OCI-LY7 (cell line): ENCODE measurements at places on chromosomes 3 and 15. TPM values are rescaled to one million over a fixed set of nuclear protein-coding genes. Genes with fewer than 3 reads are reported as not detected.

- DNase-seq = no peak
Measured at GRCh38 chr15:44414001-44414400, 13.4 kb upstream of the CTDSPL2 start.

DNA sequence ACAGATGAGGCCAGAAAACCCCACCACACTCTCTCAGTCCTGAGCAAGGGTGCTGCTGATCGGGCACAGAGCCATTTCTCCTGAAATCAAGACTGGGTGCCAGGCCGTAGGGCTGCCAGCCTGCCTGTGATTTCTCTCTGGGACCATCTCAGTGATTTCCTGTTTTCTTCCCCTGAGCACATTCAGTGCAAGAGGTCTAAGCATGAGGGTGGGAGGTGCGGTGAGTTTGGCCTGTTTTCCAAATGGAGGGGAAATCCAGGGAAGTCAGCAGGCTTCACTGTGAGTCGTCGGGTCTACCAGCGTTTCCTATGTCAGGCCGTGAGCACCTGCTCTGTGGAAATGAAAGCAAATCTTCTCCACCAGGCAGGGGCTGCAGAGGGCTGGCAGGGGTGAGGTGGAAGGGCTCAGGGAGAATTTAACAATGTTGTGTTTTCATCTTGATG, 82.3 kb downstream of the ST6GAL1 start:
- DNase-seq = peak; percentile 72

- no peak for DNase-seq
Measured at GRCh38 chr15:66827039-66827697, 125.1 kb downstream of the SMAD6 start.

DNA sequence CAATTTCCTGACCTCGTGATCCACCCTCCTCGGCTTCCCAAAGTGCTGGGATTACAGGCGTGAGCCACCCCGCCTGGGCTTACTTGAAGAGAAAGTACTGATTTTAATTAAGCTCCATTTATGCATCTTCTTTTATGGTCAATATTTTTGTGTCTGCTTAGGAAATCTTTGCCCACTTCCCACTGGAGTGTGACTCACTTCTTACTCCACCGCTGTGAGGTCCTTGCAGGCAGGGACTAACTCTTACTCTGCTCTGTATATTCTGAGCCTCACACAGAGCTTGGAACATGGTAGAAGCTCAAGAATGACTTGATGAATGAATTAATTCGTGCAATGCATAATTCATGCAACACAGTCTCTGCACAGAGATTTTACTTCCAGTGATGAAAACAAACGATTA, 2.9 kb upstream of the TM4SF19 start:
- no peak for DNase-seq

DNA sequence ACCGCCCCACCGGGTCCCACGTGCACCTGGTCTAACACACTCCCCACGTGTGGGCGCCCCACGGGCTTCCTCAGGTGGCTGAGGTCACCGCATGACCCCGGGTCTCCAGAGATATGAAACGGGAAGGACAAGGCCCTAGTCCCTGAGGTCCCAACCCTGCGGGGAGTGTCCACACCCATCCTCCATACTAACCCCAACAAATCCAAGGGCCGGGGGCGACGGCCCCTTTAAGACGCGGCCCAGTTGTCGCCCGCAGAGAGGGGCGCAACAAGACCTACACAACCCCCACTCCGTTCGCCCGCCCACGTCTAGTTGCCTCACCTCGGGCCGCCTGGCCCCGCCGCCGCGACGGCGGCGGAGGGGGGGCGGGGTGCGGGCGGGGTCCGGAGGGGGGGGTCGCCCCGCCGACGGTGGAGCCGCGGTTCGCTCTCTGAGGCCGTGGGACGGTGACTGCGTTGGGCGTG, 396 bp downstream of the INO80 start:
- DNase-seq = peak; percentile 83

GRCh38 chr3:195224156-195224979, 46.6 kb downstream of the XXYLT1 start:
- DNase-seq = no peak

GRCh38 chr3:48596676-48597407, 1.7 kb upstream of the COL7A1 start:
- DNase-seq = no peak

DNA sequence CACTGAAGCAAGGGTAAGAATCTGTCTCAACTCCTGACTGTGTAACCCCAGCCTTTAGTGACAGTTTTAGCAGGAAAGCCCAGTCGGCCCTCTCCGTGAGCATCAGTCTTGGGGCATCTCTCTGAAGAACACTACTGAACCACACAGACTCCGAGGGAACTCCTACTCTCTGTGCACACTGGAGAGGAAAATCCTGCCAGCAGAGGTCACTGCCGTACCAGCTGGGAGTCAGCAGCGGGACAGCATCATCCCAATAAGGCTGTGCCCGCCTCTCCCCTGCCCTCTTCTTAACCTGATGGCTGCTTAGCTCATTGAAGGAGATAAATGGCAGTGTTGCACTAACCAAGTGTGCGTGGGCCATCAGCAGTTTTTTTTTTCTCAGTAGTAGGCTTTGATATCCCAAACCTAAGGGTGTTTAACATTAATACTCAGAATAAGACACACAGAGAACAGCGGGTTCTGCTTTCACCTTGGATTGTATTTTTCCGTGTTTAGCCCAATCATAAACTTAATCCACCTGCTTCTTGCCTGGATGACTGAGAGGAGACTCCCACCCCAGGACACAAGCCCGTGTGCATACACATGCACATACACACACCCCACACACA, 26.6 kb upstream of the RASA2 start:
- peak; percentile 77 for DNase-seq

DNA sequence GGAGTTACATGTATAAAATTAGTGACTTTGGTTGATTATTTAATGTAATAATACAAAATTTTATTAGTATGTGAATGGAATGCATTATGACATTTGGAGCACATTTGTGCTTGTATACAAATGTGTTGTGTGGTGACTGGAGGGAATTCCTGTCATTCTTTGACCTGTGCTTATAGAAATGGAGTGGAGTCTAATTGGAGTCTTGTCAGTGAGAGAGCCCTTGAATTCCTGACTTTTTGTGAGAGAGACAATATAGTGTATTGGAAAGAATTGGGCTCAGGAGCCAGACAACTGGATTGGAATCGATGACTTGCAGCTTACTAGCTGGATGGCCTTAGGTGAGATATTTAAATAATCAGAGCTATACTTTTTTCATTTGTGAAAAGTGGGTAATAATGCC, 9.4 kb downstream of the TCF12 start:
- DNase-seq = no peak

DNA sequence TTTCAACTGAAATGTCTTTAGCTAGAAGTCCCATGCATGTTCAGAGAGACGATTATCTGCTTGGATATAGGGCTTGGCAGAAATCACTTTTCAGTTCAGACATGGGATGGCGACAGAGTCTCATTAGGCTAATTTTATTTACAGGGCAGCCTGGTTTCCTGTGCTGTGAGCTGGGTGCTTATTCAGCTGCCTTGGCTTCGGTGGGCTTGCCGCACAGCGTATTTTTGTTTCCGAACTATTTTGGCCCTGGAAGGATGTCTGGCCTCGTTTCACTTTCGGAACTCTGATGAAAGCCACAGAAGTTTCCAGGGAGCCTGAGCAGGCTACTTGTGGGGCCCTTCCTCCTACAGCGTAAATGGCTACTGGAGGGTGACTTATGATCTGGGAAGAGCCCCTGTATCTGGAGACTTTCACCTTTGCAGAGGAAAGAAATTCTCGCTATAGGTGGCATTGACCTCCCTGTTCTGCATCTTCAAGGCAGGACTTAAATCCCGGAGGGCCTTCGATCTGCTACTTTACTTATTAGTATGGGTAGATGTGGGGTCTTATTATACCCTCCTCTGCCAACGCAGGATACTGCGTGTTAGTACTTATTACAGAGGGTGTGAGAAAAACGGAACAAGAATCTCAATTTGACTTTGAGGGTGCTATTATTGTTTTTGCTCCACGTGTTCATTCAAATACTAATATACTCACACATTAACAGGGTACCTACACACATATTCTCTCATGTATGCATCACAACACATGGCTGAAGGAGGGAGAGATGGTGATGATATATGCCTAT, 364.0 kb upstream of the RBMS3 start:
- DNase-seq = peak; percentile 2

DNA sequence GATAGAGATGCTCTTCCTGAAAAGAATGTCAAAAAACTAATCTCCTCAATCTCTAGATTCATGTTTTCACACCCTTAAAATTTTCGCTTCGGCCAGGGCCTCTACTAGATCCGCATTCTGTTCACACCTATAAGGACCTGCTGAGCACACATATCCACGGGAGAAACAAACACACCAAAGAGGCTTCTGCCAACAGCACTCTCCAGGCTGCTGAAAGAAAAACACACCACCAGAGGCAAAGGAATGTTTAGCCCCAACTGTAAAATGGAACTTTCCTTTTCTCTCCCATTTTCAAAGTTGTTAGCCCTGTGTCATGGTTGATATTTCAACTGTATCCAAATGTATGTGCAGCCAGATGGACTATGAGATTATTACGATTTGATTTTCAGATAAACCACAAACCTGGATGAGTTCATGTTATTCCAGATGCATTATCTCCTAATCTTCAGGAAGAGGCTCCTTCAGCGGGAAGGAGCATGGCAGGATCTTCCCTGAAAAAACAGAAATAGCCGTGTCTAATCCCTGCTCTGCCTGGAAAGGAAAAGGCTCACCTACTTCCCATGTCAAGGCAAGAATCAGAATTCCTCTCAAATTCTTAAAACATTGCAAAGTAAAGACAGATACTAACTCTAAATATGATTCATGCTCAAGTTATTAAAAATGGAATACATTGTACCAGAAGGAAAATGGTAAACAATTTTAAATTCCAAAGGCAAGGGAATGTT, 442.7 kb upstream of the NR2F2 start:
- DNase-seq = no peak

DNA sequence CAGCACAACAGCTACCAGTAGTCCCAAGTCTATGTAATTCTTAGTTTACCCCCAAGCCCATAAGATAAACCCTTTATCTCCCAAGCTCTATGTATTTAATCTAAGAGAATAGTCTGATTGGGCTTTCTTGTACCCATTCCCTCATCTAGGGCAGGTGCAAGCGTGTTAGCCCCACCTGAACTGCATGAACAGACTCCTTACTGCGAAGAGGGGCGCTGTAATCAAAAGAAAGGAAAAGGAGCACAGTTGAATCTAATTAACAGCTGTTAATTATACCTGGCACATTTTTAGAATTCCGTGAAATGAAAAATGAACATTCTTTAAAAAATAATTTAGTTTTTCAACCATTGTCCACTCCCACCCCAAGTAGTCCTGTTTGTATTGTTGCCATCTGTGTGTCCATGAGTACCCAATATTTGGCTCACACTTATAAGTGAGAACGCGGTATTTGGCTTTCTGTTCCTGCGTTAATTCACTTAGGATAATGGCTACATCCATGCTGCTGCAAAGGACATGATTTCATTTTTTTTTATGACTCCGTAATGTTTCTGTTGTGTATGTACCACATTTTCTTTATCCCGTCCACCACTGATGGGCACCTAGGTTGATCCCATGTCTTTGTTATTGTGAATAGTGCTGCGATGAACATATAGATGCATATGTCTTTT, 26.5 kb upstream of the NEDD4 start:
- no peak for DNase-seq

DNA sequence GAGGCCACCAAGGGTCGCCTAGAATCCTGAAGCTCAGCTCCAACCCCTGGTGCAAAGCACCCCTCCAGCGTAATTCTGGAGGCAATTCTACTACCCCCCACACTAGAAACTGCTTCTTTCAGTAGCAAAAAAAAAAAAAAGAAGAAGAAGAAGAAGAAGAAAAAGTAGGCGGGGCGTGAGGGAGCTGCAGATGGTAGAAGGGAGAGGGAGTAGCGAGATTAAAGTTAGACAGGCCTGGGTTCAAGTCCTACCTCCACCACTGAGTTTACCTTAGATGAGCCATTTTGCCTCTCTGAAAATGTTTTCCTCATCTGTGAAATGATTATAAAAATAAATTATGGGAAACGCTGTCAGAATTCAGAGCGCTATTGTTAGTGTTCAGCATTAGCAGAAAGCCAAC, 913 bp downstream of the FAM174B start:
- DNase-seq = no peak

DNA sequence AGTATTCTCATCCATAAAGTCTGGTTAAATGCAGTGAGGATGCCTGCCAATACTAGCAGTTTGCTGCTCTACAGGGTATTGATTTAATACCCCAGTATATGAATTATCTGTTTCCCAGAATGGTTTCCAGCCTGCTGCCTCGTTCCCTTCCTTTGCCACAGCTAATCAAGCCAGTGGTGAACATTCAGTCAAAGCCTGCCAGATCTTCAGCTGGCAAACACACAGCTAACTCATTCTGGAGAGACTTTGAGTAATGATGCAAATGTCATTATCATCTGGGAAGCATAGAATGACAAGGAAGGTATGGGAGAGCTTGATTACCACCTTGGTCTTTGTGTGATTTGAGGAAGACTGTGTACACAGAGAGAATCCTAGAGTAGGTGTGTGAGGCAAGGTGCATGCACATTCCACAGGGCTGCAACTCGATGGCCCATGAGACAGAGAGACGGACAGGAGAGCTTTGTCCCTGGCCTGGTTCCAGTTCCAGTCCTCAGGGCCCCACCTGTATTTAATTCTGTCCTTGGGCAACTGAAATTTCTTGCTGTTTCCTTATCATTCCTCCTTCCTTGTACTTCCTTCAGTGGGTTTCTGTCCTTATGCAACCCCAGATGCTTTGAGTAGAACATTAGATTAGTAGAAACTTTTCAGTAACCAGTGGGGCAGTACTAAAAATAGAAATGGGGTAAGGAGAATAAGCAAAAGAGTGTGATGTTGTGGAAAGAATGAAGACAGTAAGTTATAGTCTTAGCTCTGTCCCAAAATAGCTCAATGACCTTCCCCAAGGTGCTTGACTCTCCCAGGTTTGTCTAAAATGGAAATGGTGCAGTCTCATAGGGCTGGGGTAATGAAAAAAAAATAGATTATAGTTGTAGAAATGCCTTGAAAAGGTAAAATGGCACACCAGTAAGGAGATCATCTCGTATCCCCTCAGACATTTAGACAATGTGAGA, 72.5 kb downstream of the MITF start:
- no peak for DNase-seq

DNA sequence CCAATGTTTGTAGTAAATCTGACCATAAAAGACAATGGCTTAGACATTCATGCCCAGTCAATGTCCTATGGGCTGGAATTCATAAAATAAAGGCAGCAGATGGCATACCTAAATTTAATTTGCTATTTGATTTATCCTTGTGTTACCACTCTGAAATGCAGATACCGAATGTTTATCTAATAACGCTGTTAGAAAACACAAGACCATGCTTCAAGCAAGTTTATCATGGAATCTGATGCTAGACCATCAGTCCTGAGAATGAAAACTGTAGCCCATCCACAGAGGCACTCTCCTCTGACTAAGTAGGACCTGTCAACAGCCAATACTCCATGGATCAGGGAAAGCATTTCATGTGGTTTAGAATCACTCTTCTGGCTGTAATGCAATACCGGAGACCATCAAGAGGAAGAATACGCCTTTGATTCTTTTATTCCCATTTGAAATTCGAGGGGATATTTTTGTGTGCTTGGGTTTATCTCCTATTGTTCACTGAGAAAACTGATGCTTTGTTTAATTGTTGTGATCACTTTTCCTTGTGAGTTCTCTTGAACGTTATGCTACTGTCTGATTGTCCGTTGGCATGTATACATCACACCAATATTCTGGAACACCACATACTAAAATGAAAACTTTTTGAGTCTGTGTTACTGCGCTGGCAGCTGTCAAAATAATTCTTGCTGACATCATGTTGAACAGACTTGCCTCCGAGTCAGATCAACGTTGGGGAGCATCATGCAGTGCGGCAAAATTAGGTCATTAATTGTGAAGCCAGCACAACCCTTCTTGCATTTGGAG, 12.1 kb upstream of the CPB1 start:
- no peak for DNase-seq

The TMEM40 gene
- not detected in 2 replicates for total RNA-seq

The EPHB1 gene
- total RNA-seq = 1.3 and 1.9 TPM in 2 replicates

The CIP2A gene
- total RNA-seq = 71.6 and 77.2 TPM in 2 replicates

The FOXB1 gene
- not detected in 2 replicates for total RNA-seq

The GOLGA8S gene
- total RNA-seq = 0.09 and 0.10 TPM in 2 replicates

The ZBBX gene
- not detected in 2 replicates for total RNA-seq
